ENCODE measurements at places on chromosomes 7 and 10.

GRCh38 chr10:14671386-14671831, 103.3 kb downstream of the FAM107B start:
- no peak for DNase-seq

DNA sequence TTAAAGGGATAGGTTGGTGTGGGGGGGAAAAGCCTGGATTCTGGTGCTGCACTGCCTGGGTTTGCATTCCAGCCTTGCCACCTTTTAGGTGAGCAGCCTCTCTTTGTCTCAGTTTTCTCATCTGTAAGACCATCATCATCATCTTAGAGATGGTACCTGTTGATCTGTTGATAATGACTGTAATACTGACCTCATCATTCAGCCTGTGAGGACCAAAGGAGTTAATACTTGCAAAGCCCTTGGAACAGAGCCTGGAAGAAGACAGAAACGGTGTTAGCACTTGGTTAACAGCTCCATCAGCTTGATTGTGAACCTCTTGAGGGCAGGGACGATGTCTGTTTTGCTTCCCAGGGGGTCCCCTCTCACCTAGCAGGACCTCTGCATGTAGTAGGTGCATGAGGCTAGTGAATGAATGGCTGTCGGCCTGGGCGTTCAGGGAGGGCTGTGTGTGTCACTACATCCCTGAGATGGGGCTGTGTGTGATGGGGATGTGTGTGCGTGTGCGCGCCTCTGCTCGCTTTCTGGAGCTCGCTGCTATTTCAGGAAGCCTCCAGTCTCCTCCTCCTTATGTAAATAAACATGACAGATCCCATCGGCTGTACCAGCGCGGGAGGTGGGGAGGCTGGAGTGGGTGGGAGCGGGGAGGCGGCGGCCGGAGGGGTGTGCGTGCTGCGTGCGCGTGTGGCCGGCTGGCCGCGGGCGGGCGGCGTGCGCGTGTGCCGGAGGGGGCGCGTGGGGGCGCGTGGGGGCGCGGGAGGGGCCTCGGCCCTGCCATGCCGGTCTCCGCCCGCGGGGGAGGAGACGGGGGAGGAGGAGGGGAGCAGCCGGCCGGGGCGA, 61.2 kb downstream of the NEURL1 start:
- peak; percentile 84 for DNase-seq

GRCh38 chr7:68321076-68321639, 1277.1 kb upstream of the AUTS2 start:
- no peak for DNase-seq

DNA sequence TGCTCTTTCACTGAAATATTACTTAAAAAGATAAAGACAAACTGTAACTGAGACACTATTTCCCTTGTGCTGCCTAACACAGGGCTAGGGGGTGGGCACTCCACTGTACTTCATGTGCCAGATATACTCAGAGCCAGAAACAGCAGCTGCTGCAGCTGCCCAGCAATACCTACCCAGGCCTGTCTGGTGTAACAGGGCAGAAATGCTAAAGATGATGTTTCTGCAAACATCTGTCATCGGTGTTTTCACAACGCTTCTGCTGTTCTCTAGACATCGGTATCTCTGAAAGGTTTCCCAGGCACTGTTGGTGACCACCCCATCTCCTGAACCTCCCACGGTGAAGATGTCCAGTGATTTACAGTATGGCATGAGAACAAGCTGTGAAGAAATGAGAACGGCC, 42.7 kb downstream of the LAMB1 start:
- no peak for DNase-seq

DNA sequence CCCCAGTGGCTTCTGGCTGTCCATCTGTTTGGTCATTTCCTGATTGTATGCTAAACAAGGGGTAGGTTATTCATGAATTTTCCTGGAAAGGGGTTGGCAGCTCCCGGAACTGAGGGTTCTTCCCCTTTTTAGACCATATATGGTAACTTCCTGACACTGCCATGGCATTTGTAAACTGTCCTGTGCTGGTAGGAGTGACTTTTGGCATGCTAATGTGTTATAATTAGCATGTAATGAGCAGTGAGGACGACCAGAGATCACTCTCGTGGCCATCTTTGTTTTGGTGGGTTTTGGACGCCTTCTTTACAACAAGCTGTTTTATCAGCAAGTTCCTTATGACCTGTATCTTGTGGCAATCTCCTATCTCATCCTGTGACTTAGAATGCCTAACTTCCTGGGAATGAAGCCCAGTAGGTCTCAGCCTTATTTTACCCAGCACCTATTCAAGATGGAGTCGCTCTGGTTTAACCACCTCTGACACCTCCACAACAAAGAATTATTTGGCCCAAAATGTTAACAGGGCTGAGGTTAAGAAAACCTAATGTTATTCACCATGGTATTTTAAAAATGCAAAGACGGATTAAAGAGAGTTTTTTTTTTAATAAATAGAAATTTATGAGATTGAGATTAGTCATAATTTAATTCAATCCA, 2.4 kb upstream of the PTN start:
- no peak for DNase-seq

DNA sequence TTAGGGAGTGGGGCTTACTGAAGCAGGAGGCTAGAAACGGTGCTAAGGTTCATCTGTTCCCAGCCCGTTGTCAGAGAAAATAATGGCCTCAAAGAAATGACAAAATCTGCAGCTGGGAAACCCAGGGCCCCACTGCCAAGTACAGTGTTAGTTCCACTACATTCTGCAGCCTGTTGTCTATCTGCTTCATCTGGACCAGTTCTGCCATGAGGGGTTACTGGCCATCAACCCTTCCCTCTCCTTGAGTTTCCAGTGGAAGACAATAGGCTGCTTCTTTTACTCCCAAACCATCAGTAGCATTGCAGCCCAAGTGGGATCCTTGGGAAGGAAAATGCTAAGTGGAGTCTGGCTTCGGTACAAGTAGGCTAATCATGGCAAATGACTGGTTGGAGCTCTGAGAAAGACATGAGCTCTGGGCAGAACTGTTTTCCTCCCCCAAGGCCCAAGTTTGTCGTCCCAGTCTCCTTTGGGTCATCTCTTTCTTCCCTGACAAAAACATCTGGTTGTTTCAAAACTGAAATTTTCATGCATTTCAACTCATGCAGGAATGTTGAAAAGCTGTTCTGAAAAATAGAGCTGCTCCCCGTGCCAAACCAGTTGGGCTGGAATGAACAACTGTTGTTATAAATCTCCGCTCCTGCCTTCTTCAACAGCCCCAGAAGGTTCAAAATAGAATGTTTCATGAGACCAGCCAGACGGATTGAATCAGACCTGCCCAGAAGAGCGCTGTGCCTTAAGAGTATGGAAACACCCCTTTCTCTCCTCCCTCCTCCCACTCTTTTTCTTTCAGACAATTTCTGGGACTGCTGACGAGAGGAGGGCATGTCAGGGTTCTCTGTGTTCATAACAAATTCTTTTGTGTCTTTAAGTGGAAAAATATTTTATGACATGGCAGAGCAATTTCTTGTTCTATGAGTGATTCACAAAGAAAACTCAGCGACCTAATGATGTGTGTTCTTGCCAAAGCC, 116.6 kb downstream of the RAB18 start:
- peak; percentile 83 for DNase-seq

DNA sequence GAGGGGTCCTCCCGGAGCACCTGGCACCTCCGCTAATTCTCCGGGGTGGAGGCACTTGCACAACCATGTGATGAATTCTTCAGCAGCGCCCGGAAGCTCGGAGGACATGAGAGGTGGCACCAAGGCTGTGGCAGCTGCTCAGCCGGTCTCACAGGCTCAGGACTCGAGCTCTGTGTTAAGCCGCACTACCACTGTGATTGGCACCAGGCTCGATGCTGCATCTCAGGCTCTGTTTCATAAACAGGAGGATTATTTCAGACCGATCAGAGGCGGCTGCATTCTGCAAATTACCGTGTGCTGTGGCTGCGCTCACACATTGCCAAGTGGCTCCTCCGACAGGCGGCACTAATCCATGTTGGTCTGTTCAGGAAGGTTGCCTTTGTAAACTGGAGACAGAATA, 495.2 kb downstream of the DNAJB6 start:
- peak; percentile 55 for DNase-seq

GRCh38 chr10:114445332-114445731, 41.0 kb upstream of the AFAP1L2 start:
- no peak for DNase-seq

GRCh38 chr7:9874182-9874581, 1099.5 kb upstream of the PHF14 start:
- DNase-seq, result no peak

GRCh38 chr10:93515071-93516005, 18.9 kb downstream of the CEP55 start:
- DNase-seq, result no peak

- DNase-seq, result no peak
Observed at GRCh38 chr7:151565541-151565940, 45.8 kb upstream of the RHEB start.

GRCh38 chr7:103704701-103705100, 258.7 kb upstream of the SLC26A5 start:
- no peak for DNase-seq

DNA sequence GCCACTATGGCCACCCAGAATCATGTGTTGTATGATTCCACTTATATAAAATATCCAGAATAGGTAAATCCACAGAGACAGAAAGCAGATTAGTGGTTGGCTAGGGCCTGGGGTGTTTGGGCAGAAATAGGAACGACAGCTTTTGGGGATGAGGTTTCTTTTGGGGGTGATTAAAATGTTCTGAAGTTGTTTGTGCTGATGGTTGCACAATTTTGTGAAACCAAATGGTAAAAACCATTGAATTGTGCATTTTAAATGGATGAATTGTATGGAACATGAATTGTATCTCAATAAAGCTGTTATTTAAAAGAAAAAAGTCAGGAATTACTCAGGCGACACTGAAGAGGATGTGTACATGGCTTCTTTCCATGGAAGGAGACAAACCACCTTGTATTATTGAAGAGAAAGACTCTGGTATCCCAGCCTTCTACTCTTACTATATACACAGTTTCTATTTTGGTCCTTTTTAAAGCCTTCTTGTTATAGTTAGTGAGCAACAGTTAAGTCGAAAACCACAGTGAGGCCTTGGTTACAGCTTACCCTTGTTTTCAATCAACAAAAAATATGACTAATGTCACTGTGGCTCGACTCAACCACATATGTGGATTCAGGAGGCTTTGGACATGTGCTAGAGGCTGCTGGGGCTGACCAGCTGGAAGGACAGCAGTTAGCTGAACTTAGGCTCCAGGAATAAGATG, 57.1 kb upstream of the KMT2E start:
- DNase-seq, result no peak

DNA sequence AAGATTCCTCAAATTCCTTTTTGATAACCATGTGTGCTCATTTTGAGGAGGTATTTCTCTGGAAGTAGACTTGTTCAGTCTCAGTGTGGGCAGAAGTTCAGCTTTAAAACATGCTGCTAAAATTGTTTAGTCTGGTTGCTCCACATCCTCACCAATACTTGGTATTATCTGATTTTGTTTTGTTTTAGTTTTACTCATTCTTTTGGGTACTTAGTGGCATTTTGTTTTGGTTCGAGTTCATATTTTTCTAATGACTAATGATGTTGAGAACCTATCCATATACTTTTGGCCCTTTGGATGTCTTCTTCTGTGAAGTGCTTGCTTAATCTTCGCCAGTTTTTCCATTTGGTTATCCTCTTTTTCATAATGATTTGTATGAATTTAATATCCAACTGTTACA, 694.2 kb upstream of the FZD8 start:
- no peak for DNase-seq

DNA sequence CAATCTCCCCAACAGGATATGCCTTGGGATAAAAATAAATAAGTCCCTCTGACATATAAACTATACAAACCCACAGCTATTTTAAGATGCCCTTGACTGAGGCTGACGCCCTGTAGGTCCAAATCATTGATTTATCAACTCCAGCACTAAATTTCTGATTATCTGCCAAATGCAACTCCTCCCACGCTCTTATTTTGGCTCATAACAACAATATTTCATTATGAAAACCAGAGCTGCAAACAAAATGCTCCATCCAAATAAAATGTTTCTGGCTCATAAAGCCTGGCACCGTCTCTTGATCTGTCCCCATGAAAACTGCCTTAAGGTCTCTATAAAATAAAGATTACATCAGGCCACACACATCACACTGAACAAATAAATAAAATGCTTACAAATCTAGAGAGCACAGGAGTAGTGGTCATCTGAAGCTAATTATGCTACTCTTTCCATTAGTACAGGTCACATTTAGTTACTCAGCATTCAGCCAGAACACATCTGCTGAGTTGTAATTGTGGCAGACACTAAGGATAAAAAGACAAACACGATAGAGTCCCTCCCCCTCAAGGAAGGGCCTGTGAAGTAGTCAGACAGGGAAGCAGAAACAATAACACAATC, 28.8 kb downstream of the CACUL1 start:
- no peak for DNase-seq

- DNase-seq, result no peak
Observed at GRCh38 chr10:93861825-93862224, 32.0 kb upstream of the SLC35G1 start.

DNA sequence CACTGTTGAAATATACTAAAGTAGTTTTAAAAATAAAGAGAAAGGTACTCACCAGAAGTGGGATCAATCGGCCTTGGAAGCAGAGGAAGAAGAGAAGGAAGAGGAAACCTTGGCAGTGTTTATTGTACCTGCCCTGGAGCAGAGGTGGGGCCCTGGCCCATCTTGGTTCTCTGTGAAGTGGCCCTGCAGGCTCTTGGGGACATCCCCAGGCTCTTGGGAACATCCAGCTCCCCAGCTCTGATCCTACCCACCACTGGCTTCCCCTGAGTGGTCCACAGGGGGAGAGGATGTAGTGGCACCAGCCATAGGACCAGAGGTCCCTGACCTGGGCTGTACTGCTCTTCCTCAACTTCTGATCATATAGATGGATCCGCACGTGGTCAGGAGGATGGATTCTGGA, 22.3 kb upstream of the RET start:
- DNase-seq, result no peak

DNA sequence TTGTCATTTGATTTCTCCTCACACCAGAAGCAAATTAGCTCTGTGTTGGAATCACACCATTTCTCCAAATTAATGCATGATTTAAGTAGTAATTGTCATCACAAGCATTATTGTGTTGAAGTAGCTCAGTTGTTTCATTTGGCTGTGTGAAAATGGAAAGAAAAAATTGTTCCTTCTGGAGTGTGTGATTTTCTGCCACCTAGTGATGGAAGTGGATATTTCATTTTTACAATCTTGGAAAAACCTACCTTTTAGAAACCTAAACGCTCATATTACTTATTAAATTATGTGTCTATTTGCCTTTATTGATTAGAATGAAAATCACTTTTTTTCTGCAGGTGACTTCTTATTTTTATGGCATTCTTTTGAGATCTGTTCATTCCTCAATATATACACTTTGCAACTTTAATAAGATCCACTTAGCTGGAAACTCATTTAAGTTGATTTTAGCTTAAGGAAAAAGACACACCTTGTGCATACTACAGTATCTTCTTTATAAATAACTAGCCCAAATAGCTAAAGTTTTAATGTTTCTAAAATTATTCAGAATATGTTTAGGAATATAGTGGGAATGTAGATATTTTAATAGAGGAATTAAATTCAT, 50.0 kb downstream of the SRI start:
- DNase-seq, result no peak

DNA sequence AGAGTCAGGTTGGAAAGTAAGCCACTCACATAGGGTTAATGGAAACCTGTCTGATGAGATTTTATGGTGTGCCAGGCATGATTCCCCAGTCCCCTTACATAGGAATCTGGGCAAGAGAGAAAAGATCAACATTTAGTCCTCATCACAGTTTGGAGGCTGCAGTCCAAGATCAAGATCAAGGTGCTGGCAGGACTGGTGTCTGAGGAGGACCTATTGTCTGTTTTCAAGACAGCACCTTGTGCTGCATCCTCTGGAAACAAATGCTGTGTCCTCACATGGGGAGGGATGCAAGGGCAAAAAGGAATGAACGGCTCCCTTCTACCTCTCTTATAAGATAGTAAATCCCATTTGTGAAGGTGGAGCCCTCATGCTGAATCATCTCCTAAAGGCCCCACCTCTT, 244.8 kb upstream of the GALNT17 start:
- no peak for DNase-seq
